Breast epithelium (tissue), 4 donors: ENCODE measurements at places on chromosomes 7 and 10.

- H3K27me3 ChIP-seq, result no peaks in the 10 kb centered on the region
- no peaks in the 10 kb centered on the region for H3K4me1 ChIP-seq
- H3K36me3 ChIP-seq, result no peaks in the 10 kb centered on the region
- H3K4me3 ChIP-seq, result no peak overlapping the region
Observed at GRCh38 chr10:71127104-71127503, 85.3 kb upstream of the UNC5B start.

GRCh38 chr10:132443605-132443982 is 46.6 kb downstream of the PWWP2B start:
- no peak overlapping the region for H3K4me3 ChIP-seq
- DNase-seq, result no peak
- no peaks in the 10 kb centered on the region for H3K27me3 ChIP-seq
- no peak overlapping the region for H3K27ac ChIP-seq
- H3K4me1 ChIP-seq, result peaks cover 6% of the 10 kb centered on the region
- no peaks in the 10 kb centered on the region for H3K36me3 ChIP-seq

DNA sequence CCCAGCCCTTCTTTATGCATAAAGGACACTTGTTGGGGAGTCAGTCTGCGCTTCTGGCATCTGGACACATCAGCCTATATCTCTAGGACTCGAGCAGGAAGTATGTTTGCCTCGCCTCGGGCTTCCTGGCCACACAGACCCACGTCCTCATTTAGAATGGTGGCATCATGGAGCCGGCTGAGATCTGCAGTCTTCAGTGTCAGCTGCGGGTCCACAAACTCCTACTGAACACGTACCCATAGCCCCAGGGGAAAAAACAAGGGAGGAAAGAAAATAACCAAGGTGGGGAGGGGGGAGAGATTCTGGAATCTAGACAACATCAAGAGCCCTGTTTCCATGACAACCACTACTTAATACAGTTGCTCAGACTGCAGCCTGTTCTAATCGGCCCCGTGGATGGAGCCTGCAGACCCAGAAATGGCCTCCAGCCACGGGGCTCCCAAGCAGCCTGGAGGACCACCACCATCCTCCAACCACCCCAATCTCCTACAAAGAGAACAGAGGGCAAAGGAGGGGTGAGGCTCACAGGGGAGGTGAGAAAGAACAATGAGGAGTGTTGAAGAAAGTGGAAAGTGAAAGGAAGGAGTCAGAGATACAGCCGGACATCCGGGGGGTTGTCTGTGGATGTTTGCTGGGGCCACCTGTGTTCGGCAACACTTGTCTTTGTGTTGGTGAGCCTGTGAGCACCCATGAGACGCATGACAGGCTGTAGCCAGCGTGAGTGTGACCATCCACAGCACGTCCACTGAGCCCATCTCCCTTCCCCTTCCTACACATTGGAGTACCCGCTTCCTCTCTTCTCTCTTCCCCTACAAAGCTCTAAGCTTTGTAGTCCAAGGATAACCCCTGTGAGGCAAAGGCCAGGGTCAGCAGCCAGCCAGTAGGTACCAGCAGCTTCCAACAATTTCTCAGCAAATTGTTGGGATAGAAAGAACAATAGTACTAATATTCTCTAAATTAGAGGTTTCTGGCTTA is 141.0 kb downstream of the PLXNA4 start:
- H3K36me3 ChIP-seq, result no peaks in the 10 kb centered on the region
- H3K27ac ChIP-seq, result no peak overlapping the region
- no peak for DNase-seq
- H3K4me1 ChIP-seq, result no peaks in the 10 kb centered on the region
- H3K4me3 ChIP-seq, result no peak overlapping the region

GRCh38 chr7:104967088-104967487 is 46.9 kb upstream of the KMT2E start:
- no peaks in the 10 kb centered on the region for H3K27me3 ChIP-seq
- no peak for DNase-seq
- H3K4me3 ChIP-seq, result no peak overlapping the region
- no peaks in the 10 kb centered on the region for H3K36me3 ChIP-seq

DNA sequence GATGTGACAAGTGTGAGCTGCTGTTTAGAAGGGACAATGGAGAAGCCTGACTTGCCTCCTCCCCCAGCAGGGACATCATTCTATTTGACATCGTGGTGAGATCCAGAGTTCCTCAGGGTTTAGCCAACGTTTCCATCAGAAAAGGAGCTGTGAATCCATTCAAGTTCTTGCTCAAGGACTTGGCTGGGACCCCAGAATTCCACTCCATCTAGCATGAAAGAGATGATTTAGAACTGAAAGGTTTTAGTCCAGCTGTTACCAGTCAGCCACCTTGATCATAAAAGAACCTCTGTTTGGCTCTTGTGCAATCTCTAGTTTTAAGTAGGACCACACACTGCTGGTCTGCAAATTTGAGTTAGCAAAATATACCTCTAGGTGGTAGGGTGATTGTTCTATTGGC is 337.6 kb downstream of the FRMD4A start:
- no peaks in the 10 kb centered on the region for H3K36me3 ChIP-seq
- DNase-seq, result peak; percentile 89
- peaks cover 23% of the 10 kb centered on the region for H3K4me1 ChIP-seq
- H3K27ac ChIP-seq, result peak overlapping the region; percentile 50

DNA sequence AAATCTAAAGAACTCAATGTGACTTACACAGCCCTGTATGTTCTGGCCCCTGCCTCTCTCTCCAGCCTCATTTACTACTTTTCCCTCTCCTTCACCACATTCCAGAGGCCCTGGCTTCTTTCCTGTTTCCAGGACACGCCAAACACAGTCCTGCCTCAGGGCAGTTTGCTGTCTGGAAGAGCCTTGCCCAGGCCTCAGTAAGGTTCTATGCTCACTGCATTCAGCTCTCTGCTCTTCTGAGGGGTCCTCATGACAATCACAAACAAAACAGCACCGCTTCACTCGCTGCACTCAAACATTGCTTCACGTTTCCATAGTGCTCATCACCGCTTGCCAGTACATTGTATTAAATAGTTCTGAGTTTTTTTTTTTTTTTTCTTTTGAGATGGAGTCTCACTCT is 35.1 kb upstream of the GARS1 start:
- peaks cover 3% of the 10 kb centered on the region for H3K4me1 ChIP-seq
- H3K4me3 ChIP-seq, result no peak overlapping the region
- no peaks in the 10 kb centered on the region for H3K36me3 ChIP-seq
- DNase-seq, result peak; percentile 72
- H3K27me3 ChIP-seq, result no peaks in the 10 kb centered on the region
- H3K27ac ChIP-seq, result peak overlapping the region; percentile 81

DNA sequence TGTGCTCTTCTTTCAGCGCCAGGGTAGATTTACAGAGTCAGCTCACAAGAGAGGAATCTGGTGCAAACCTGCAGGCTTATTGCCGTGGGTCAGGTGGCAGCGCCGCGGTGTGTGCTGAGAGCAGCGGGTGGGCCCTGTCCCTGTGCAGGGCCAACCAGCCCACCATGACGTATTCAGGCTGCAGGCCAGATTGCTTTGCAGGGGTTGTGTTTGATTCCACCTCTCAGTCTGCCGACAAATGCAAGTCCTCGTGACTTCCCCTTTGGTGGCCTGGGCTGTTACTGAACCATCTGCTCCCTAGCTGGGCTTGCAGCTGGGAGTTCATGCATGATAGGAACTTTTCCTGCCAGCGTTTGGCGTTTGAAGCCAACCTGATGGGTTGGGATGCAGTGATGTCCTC is 66.7 kb upstream of the LEP start:
- peaks cover 18% of the 10 kb centered on the region for H3K27me3 ChIP-seq
- no peak for DNase-seq
- no peak overlapping the region for H3K27ac ChIP-seq

- no peak for DNase-seq
- no peaks in the 10 kb centered on the region for H3K36me3 ChIP-seq
- H3K4me3 ChIP-seq, result peak overlapping the region; percentile 99
Observed at GRCh38 chr10:69123306-69123746, 652 bp upstream of the VPS26A start.

GRCh38 chr7:85261336-85261735 is 74.5 kb upstream of the SEMA3D start:
- H3K27ac ChIP-seq, result no peak overlapping the region
- no peak for DNase-seq
- no peak overlapping the region for H3K4me3 ChIP-seq
- H3K4me1 ChIP-seq, result no peaks in the 10 kb centered on the region

DNA sequence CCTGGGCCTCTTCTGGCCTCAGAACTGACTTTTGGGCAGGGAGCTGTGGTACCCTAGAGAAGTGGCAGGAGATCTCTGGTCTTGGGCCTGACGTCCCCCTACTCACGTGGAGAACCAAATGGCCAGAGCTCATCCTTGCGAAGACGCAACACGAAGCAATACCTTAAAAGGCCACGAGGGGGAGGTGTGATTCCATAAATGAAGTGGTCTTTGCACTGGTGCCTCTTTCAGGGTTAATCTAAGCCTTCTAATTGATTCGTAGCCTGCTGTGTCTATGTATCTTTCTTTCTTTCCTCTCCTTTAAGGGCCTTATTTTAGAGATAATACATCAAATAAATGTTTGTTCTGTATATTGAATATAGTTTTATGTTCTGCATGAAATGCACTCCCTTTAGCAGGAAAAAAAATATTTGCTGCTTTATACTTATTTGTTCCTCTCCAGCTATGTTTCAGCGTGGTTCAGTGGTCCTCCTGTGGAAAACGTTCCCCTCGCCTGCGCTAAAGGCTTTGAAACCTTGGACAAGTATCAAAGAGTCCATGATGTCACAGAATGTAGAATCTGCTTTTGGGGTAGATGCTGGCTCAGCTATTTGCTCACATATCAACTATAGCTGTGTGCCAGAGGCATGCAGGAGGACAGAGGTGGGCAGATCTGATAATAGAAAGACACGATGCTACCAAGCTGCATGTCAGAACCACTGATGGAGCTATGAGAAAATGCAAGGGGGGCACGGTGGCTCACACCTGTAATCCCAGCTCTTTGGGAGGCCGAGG is 41.0 kb downstream of the STRA8 start:
- no peaks in the 10 kb centered on the region for H3K36me3 ChIP-seq
- H3K4me3 ChIP-seq, result no peak overlapping the region
- H3K27me3 ChIP-seq, result no peaks in the 10 kb centered on the region
- no peak overlapping the region for H3K27ac ChIP-seq

- no peaks in the 10 kb centered on the region for H3K4me1 ChIP-seq
- H3K36me3 ChIP-seq, result no peaks in the 10 kb centered on the region
- H3K27ac ChIP-seq, result no peak overlapping the region
- no peak overlapping the region for H3K4me3 ChIP-seq
Observed at GRCh38 chr10:129491123-129491734, 24.2 kb downstream of the MGMT start.

- no peak overlapping the region for H3K27ac ChIP-seq
- no peaks in the 10 kb centered on the region for H3K36me3 ChIP-seq
- no peaks in the 10 kb centered on the region for H3K27me3 ChIP-seq
- H3K4me1 ChIP-seq, result no peaks in the 10 kb centered on the region
- no peak overlapping the region for H3K4me3 ChIP-seq
- DNase-seq, result no peak
Observed at GRCh38 chr7:75626954-75627353, 111.8 kb downstream of the HIP1 start.

DNA sequence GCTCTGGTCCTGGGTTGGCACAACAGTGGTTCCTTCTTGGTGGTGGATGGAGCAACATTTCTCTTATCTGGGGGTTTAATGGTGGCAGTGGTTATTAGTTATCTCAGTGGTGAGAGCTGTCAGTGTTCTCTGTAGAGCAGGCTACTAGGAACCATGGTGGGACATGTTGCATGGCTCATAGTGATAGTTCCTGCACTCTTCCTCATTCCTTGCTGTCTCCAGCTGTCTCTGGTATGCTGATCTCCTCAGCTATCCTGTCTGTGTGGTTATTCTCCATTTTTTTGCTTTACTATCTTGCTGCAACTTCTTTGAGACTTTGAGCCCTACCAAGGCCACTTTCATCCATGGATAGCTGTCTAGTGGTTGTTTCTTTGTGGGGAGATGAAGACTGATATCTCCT is 44.0 kb downstream of the CCDC7 start:
- no peaks in the 10 kb centered on the region for H3K27me3 ChIP-seq
- no peaks in the 10 kb centered on the region for H3K36me3 ChIP-seq
- DNase-seq, result no peak
- no peak overlapping the region for H3K4me3 ChIP-seq

DNA sequence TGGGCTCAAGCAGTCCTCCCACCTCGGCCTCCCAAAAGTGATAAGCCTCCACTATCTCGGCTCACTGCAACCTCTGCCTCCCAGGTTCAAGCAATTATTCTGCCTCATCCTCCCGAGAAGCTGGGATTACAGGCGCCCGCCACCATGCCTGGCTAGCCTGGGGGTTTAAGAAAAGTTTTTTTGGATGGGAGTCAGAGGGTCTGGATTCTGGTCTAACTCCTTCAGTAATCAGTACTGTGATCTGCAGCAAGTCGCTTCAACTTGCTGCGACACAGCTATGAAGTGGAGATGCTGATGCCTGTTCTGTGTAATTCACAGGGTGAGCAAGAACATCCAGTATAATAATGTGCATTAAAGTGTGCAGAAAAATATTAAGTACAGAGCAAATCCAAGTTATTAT is 88.4 kb upstream of the AGBL3 start:
- no peak for DNase-seq
- no peak overlapping the region for H3K4me3 ChIP-seq
- no peaks in the 10 kb centered on the region for H3K36me3 ChIP-seq
- no peak overlapping the region for H3K27ac ChIP-seq
- H3K4me1 ChIP-seq, result no peaks in the 10 kb centered on the region

DNA sequence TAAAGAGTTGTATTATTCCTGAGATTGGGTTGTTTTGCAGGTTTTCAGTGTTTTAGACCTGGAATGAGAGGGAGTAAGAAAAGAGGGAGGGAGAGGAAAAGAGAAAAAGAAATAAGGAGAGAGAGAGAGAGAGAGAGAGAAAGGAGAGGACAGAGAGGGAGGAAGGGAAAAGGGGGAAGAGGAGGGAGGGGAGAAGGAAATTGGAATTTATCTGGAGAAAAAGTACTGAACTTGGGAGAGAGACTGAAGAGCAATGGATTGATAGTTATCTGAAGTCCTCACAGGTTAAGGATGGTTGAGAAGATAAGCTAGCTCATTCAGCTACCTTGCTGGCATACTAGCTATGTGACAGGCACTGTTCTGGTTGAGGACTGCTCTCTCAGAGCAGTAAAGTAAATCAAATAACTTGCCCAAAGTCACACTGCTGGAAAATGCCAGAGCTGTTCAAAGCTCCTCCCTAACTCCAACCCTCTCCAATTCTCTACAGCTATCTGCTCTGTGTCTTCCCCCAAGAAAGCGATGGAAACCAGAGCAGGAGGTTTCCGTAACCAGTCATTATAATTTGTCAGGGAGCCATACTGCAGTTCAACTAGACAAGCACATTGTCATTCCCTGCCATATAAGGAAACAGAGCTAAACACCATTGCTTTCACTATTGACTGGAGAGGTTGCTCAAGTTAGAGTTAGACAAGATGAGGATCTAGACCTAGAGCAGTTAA is 10.7 kb downstream of the CALD1 start:
- H3K27me3 ChIP-seq, result no peaks in the 10 kb centered on the region
- H3K27ac ChIP-seq, result peak overlapping the region; percentile 93
- H3K4me1 ChIP-seq, result no peaks in the 10 kb centered on the region
- DNase-seq, result no peak
- H3K36me3 ChIP-seq, result no peaks in the 10 kb centered on the region

GRCh38 chr7:37411444-37412034 is 37.1 kb downstream of the ELMO1 start:
- no peaks in the 10 kb centered on the region for H3K27me3 ChIP-seq
- H3K4me3 ChIP-seq, result no peak overlapping the region
- no peak overlapping the region for H3K27ac ChIP-seq

- no peaks in the 10 kb centered on the region for H3K36me3 ChIP-seq
- no peak overlapping the region for H3K4me3 ChIP-seq
- no peaks in the 10 kb centered on the region for H3K4me1 ChIP-seq
- H3K27me3 ChIP-seq, result no peaks in the 10 kb centered on the region
- DNase-seq, result no peak
Observed at GRCh38 chr7:77690289-77690688, 6.0 kb upstream of the RSBN1L start.
